ENCODE measurements at places on chromosomes 5 and 9. TPM values are rescaled to one million over a fixed set of nuclear protein-coding genes. Genes with fewer than 3 reads are reported as not detected.

- DNase-seq = peak; percentile 99
- peaks cover 6% of the 10 kb centered on the region for H3K4me1 ChIP-seq
- no peaks in the 10 kb centered on the region for H3K27me3 ChIP-seq
- H3K4me3 ChIP-seq = peak within 1 kb of the TSS; percentile 98
- no peaks in the 10 kb centered on the region for H3K36me3 ChIP-seq
Observed at GRCh38 chr9:122904823-122905710, at the start of gene RC3H2. Gene RC3H2, minus strand, starts transcription at chr9:122905359. Its CDS starts 7,850 bp downstream, at chr9:122897509.

Gene FOXI1
- total RNA-seq = not detected

Gene GIN1
- total RNA-seq = 7.2 TPM

Gene FRRS1L
- not detected for total RNA-seq

DNA sequence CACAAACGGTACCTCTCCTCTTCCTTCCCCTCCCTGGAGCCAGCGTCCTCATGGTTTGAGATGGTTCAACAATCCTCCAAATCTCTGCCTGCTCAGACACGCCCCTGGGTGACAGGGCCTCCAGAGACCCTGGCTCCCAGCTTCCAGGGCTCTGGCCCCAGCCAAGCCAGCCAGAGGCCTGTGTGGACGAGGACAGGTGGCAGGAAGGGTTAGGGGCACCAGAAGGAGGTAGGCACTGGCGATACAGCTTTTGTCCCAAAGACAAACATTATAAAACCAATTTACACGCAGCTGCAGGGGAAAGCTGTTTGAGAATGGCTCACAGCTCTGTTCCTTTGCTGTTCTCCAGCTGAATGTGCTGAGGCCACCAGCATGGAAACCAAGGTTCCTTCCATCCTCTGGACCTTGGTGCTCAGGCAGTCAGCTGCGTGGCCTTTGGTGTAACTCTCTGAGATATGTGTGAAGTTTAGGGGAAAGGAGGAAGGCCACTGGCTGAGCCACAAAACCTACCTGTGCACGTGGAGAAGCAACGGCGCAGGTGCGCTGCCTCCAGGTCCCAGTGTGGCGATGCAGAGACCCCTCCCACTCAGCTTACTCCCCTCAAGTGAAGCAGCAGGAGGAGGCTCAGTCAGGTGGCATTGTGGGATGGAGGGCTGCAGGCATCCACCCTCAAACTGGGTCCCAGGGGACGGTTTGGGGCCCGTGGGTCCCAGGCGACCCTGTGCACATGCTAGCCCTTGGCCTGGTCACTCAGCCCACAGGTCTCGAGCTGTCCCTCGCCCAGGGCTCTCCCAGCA is 4.3 kb upstream of the QRFP start:
- H3K4me3 ChIP-seq = no peak overlapping the region
- H3K27ac ChIP-seq = no peak overlapping the region
- H3K27me3 ChIP-seq = no peaks in the 10 kb centered on the region
- H3K4me1 ChIP-seq = no peaks in the 10 kb centered on the region
- no peaks in the 10 kb centered on the region for H3K36me3 ChIP-seq

Gene ZNF879
- total RNA-seq = not detected

Gene SLC46A2
- total RNA-seq = not detected

DNA sequence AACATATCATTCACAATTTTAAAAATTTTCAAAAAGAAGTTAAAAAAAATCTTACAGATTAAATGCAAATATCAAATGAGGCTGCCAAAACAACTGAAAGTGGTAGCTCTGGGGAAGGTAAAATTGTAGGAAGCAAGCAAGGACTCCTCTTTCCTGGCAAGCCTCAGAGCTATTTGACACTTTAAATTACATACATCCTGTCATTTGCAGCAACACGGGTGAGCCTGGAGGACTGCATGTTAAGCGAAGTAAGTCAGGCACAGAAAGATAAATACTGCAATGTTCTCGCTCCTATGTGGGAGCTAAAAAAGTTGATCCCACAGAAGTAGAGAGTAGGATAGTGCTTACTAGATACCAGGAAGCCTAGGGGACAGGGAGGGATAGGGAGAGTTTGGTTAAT is 58.0 kb downstream of the LPAR1 start:
- H3K4me1 ChIP-seq = no peaks in the 10 kb centered on the region
- no peak for DNase-seq
- H3K27ac ChIP-seq = no peak overlapping the region
- H3K36me3 ChIP-seq = no peaks in the 10 kb centered on the region
- H3K27me3 ChIP-seq = no peaks in the 10 kb centered on the region

DNA sequence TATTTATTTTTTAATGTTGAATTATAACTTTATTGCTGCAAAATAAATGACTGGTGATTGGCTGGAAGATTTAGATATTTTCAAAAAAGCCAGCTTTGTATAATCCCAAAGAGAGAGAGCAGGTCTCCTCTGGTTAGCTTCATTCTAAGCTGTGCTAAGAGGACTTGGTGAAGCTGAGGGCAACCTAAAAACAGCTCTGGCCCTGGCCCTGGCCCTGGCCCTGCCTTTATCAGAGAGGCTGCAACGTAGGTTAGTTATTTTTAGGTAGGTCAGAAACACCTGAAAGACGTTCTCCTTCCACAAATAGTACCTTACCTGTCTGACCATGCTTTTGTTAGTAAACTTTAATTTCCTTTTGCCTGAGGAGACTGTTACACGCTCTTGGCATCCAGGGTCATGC is 58.7 kb downstream of the KLF9 start:
- no peaks in the 10 kb centered on the region for H3K4me1 ChIP-seq
- no peak for DNase-seq
- H3K36me3 ChIP-seq = no peaks in the 10 kb centered on the region

GRCh38 chr9:133975511-133975910 is 16.6 kb downstream of the VAV2 start:
- peaks cover 47% of the 10 kb centered on the region for H3K4me1 ChIP-seq
- no peak for DNase-seq
- H3K27ac ChIP-seq = no peak overlapping the region
- H3K27me3 ChIP-seq = no peaks in the 10 kb centered on the region

Gene RELL2
- total RNA-seq = 15.7 TPM

Gene LCN15
- total RNA-seq = not detected

Data from GM12878 (cell line).